T-cell (primary cell): ENCODE measurements at places on chromosomes 5 and 9.

DNA sequence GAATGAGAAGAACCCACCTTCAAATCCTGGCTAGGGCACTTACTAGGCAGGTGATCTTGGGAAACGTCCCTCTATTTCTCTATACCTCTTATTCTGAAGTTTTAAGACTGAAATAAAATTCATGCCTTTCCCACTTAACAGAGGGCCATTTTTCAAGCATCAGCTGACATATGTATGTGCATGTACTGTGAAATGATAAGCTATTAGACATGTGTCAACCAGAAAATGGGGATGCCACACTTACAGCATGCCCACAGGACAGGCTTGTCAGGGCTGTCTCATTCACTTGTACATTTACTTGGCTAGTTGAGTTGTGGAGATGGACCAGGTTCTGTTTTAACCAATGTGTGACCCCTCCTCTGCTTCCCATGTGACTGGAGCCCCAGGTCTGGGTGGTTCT lies 78.5 kb downstream of the C9orf152 start:
- DNase-seq, result no peak

- DNase-seq, result no peak
Observed at GRCh38 chr5:57231607-57232006, 57.7 kb downstream of the GPBP1 start.

GRCh38 chr5:2128686-2129355 lies 246.1 kb upstream of the IRX4 start:
- no peak for DNase-seq

DNA sequence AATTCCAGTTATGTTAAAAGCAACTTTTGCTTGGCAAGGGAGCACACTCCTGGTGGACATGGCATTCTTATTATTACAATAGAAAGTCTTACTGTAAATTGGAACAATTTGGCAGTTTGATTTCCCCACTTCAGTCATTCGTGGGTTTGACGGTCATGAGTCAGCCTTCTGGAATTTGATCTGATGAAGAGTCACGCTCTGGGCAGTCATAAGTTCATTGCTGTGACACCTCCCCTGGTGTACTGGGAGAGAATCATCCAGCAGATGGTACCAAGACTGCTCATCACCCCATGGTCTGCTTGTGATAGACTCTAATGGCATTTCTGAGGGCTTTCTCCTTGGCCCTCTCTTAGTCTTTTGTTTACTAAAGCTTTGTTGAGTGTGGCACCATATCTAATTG lies 53.8 kb downstream of the GLRA1 start:
- no peak for DNase-seq

DNA sequence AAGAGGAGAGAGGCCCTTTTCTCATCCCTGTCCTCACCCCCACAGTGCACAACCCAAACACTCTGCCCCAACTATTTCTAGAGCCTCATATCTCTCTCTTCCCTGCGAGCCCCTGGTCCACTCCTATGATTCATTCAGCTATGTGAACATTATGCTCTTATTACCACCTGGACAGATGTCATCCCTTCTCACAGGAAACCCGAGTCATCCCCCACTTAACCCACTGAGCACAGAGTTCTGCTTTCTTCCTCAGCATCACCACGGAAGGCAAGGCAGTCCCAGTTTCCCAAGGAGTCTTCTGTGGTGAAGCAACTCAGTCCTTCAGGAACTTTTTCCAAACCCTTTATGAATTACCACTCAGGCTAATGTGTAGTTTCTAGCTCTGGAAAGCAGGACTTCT lies 1.3 kb downstream of the DNAI1 start:
- DNase-seq, result no peak

GRCh38 chr9:14156046-14156445 lies 157.9 kb downstream of the NFIB start:
- DNase-seq, result no peak

- no peak for DNase-seq
Observed at GRCh38 chr5:10317825-10318682, 10.4 kb upstream of the CMBL start.

- DNase-seq, result peak; percentile 32
Observed at GRCh38 chr5:14946815-14947620, 75.4 kb upstream of the ANKH start.

- DNase-seq, result no peak
Observed at GRCh38 chr9:87699835-87700234, 26.1 kb upstream of the CTSL start.
